T-helper 2 cell treated with Interferon-gamma antibody and Interleukin-4, amounts not matched to agents 5 μg/mL and 100 μg/mL, for 36 hours (primary cell): ENCODE measurements at places on chromosomes 3 and 15.

DNA sequence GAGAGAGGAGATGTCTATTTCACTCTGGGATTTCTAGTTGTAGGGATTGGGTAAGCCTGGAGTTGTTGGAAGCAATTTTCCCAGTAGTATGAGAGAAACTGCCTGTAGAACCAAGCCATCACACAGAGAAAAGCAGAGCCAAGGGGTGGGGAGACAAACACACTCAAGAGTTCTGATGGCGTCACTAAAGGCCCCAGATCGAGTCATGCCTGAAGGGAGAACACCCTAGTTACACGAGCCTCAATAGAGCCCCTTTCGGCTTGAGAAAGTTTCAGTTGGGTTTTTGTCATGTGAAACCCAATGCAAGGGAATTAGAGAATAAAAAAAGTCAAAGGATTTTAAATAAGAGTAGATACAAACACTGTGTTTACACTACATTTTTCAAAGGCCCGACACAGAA, 66.1 kb upstream of the PFN2 start:
- DNase-seq, result no peak

GRCh38 chr3:40780291-40780924, 255.6 kb downstream of the ZNF621 start:
- no peak for DNase-seq

GRCh38 chr3:143261848-143262247, 142.3 kb downstream of the CHST2 start:
- no peak for DNase-seq

- no peak for DNase-seq
Observed at GRCh38 chr15:65196637-65197336, 11.6 kb upstream of the CLPX start.

DNA sequence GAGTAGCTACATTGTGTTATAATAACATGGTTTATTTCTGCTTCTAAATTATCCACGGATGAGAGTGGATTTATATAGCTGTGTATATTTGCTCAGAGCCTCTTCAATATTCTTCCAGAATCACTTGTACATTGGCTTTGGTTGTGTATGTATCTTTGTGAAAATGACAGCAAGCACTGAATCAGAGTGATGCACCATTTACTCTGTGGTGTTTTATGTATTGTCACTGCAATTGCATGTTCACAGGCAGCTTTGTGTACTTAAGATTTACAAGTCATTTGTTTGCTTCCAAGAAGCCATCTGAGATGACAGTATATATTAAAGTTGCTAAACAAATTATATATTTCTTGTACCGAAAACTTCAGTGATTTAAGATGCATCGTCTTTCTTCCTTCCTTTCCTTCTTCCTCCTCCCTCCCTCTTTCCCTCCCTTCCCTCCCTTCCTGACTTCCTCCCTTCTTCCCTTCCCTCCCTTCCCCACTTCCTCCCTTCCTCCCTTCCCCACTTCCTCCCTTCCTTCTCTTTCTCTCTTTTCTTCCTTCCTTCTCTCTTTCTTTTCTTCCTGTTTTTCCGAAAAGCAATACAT, 362.3 kb upstream of the GOLIM4 start:
- no peak for DNase-seq

GRCh38 chr15:69854001-69854400, 243.7 kb downstream of the TLE3 start:
- no peak for DNase-seq

- no peak for DNase-seq
Observed at GRCh38 chr3:27653803-27654558, 68.1 kb downstream of the EOMES start.

- DNase-seq, result no peak
Observed at GRCh38 chr3:175916191-175916934, 1057.2 kb downstream of the NAALADL2 start.

DNA sequence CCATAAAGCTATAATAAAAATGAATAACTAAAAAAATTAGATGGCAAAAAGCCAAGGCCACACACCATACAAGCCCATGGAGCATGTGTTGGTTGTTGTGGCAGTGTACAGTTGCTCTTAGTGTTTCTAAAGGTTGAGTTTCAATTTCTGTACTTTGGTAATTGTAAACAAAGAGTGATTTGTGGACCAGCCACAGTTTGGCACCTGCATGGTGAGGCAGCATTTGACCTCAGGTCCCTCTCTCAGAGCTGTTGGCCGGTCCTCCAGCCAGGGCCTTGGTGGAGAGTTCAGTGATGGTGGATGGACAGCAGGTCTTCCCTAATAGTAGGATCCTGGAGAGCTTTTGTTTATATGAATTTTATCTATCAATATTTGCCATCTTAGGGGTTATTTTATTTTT, 5.6 kb downstream of the ACAD9 start:
- no peak for DNase-seq

DNA sequence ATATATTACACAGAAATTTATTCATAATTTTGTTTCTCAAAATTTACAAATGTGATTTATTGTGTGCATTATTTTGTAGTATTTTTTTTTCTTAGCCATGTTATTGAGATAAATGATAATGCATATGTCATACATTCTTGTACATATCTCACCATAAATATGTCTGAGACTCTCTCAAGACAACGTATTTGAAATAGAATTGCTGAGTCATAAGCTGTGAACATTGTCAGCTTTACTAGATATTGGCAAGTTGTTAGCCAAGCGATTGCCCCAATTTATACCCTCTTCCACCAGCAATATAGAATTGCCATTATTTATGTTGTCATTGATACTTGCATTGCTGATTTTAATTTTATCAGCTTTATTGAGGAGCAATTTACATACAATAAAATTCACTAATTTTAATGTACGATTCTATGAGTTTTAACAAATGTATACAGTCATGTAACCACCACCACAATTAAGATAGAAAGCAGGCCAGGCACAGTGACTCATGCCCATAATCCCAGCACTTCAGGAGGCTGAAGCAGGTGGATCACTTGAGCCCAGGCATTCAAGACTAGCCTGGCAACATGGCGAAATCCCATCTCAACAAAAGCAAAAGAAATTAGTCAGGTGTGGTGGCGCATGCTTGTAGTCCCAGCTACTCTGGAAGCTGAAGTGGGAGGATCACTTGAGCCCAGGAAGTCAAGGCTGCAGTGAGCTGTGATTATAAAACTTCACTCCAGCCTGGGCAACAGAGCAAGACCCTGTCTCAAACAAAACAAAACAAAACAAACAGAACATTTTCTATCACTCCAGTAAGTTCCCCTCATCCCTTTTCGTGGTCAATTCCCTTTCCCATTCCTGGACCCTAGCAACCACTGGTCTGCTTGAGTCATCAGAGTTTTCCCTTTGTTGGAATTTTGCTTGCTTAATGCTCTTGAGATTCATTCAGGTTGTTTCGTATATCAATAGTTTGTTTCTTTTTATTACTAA, 373.1 kb downstream of the MFSD1 start:
- no peak for DNase-seq
